ENCODE measurements at places on chromosomes 2 and 18. TPM values are rescaled to one million over a fixed set of nuclear protein-coding genes. Genes with fewer than 3 reads are reported as not detected.

CXCR1 gene
- total RNA-seq, result not detected

HOXD13 gene
- not detected for total RNA-seq

RNF181 gene
- 188 TPM for total RNA-seq

CGREF1 gene
- total RNA-seq, result 10.2 TPM

SDC1 gene
- 4.0 TPM for total RNA-seq

GAREM2 gene
- total RNA-seq, result 2.8 TPM

SKOR2 gene
- not detected for total RNA-seq

DNAH7 gene
- 0.35 TPM for total RNA-seq

ALPI gene
- total RNA-seq, result not detected

ROCK2 gene
- 21.0 TPM for total RNA-seq

KCNK3 gene
- 0.09 TPM for total RNA-seq

BOK gene
- total RNA-seq, result 79.9 TPM

TPGS2 gene
- total RNA-seq, result 136 TPM

TTC32 gene
- 2.3 TPM for total RNA-seq

UGT1A8 gene
- not detected for total RNA-seq

RSAD2 gene
- total RNA-seq, result not detected

SPEG gene
- 22.5 TPM for total RNA-seq

GRB14 gene
- total RNA-seq, result 2.3 TPM

IL37 gene
- total RNA-seq, result not detected

LOXL3 gene
- 7.3 TPM for total RNA-seq

PLGLB2 gene
- total RNA-seq, result 0.26 TPM

IL36A gene
- not detected for total RNA-seq

RTP5 gene
- total RNA-seq, result not detected

MAP2 gene
- 14.4 TPM for total RNA-seq

ALLC gene
- not detected for total RNA-seq

UBE2E3 gene
- 63.7 TPM for total RNA-seq

KCNG3 gene
- not detected for total RNA-seq

COL3A1 gene
- total RNA-seq, result 8,532 TPM

DCDC2C gene
- not detected for total RNA-seq

DSC2 gene
- total RNA-seq, result 3.7 TPM

DSC1 gene
- under 0.01 TPM for total RNA-seq

COLEC12 gene
- 16.8 TPM for total RNA-seq

IGFBP5 gene
- 25.2 TPM for total RNA-seq

CHCHD5 gene
- 33.1 TPM for total RNA-seq

ABI2 gene
- 15.8 TPM for total RNA-seq

MYO5B gene
- total RNA-seq, result under 0.01 TPM

UGT1A10 gene
- not detected for total RNA-seq

GNAL gene
- 1.3 TPM for total RNA-seq

PLA2R1 gene
- total RNA-seq, result 15.4 TPM

CHRND gene
- 0.26 TPM for total RNA-seq

DUSP11 gene
- 28.8 TPM for total RNA-seq

SLC19A3 gene
- total RNA-seq, result 1.8 TPM

COL5A2 gene
- total RNA-seq, result 906 TPM

Measured in pericardium fibroblast (primary cell).